Occipital lobe (tissue), 3 donors: ENCODE measurements at places on chromosomes 12 and 14.

DNA sequence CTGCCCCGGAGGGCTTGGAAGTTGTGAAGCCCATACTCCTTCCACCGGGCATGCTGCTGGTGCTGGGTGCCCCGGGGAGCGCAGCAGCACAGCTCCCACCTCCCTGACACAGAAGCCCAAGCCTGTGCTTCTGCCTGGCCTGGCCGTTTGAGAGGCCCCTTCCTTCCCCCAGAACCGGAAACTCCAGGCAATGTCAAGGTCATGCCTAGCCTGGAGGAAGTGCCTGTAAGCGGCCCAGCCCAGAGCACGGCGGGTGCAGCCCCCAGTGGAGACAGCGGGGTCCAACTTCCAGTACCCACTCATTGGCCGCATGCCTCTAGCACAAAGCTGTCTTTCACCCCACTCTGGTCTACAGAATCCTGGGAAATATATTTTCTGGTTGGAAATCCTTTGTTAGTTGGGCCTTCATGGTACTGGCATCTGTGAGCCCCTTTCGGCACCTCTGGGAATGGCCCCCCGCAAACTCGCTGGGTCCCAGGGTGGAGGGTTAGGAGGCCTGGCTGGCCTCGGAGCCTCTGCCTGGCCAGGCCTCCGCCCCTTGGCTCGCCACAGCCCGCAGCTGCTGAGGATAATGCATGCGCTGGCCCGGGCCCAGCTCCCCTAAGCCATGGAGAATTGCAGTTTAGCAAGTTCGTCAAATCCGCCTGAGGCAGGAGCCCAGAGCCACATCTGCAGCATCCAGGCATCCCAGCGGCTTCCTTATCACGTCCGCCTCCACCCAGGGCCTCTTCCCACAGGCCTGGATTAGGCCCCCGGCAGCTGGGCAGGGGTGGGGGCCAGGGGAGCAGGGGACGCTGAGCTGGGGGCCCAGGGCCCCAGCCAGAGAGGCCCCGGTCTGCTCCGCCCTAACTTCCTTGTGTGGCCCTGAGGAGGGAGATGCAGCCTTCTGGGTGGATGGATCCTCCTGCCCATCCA, 48.9 kb upstream of the DLK1 start:
- DNase-seq: no peak

GRCh38 chr14:63862163-63862562, 9.4 kb downstream of the SYNE2 start:
- DNase-seq: no peak

GRCh38 chr12:24979329-24979728, 30.4 kb upstream of the BCAT1 start:
- DNase-seq: no peak

GRCh38 chr14:93107453-93107852, 8.3 kb downstream of the ITPK1 start:
- no peak for DNase-seq

DNA sequence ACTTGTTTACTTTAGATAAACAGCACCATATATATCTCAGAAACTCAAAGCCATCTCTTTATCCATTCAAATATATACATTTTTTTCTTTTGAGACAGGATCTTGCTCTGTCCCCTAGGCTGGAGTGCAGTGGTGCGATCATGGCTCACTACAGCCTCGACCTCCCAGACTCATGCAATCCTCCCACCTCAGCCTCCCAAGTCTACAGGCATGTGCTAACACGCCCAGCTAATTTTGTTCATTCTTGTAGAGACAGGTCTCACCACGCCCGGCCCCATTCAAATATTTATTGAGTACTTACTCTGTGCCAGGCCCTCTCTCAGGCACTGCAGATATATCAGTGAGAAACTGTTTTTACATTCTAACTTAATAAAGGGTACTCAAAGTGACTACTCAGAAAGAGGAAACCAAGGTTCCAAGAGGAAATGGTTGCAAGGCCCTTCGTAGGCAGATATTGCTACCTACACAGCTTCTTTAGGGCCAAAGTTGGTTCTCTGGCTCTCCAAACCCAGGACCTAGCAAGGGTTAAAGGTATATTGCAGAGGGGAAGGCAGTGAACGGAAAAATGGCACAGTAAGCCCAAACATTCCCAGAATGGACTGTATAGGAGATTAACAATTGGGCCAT, 2.9 kb downstream of the ATXN3 start:
- DNase-seq: no peak

GRCh38 chr12:124217508-124218242, 77.2 kb upstream of the RFLNA start:
- DNase-seq: no peak

- DNase-seq: no peak
Measured at GRCh38 chr12:10171973-10172728, at the start of gene OLR1. Gene OLR1, minus strand, starts transcription at chr12:10172132. Its CDS starts 55 bp downstream, at chr12:10172077.

GRCh38 chr14:90569201-90569600, 172.4 kb downstream of the CALM1 start:
- no peak for DNase-seq

- no peak for DNase-seq
Measured at GRCh38 chr12:46217541-46218321, 51.1 kb downstream of the SLC38A1 start.

DNA sequence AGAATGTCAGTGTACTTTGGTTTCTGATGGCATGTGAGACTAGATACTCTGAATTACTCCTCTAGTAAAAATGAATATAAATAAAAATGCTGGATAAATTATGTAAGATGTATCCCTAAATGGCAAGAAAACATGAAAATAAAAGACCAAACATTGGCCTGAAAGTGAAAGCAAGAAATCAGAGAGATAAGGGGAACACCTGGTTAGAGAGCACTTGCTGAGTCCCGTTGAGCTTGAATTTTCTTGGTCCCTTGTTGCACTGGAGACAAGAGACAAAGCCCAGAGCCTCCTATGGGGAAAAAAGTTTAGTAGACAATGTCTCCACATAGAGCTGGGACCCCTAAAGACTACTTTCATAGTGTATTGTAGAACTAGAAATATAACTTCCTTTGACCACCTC, 23.9 kb downstream of the RASSF8 start:
- DNase-seq: no peak

DNA sequence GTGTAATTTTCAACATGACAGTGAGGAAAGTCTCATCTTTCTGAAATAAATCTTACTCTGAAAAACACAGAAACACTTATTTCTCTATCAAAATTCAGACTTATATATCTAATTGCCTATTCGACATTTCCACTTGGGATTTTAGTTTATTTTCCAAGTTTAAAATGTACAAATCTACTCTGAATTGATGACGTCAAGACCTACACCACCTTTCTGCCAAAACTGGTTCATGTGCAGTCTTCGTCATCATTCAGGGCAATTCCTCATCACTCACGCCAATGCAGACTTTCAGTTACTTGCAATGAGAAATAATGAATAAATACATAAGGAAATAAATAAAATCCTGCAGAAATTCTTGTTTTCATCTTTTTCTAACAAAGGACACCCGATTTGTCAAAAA, 843.8 kb downstream of the C12orf50 start:
- no peak for DNase-seq

GRCh38 chr14:93430315-93431035, at the start of gene UNC79:
Gene UNC79, plus strand, starts transcription at chr14:93430939. Its CDS starts 91 bp downstream, at chr14:93431030.
- DNase-seq: peak; percentile 69

GRCh38 chr14:88303041-88303440, 20.0 kb downstream of the KCNK10 start:
- DNase-seq: no peak

GRCh38 chr14:63611078-63611477, 30.6 kb downstream of the WDR89 start:
- DNase-seq: no peak
